ENCODE measurements at places on chromosomes 6 and 20.

DNA sequence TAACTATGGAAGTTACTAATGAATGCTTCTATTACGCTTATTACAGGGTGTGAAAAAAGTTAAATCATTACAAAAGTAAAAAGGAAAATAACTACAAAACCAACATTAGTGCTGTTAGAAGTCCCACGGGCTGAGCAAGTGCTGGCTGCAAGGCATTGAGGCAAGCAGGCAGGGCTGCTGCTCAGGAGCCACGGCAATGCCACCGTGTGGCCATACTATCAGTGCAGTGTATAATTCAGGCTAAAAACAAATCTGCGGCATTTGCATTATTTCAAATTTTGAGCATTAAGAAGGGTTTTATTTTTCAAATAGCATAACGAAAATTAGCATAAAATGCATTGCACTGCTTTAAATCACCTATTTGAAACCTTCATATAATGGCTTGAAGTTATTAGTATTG, 17.1 kb downstream of the IFNGR1 start:
- no peak for DNase-seq

- no peak for DNase-seq
Observed at GRCh38 chr6:139407718-139408222, 33.3 kb upstream of the CITED2 start.

DNA sequence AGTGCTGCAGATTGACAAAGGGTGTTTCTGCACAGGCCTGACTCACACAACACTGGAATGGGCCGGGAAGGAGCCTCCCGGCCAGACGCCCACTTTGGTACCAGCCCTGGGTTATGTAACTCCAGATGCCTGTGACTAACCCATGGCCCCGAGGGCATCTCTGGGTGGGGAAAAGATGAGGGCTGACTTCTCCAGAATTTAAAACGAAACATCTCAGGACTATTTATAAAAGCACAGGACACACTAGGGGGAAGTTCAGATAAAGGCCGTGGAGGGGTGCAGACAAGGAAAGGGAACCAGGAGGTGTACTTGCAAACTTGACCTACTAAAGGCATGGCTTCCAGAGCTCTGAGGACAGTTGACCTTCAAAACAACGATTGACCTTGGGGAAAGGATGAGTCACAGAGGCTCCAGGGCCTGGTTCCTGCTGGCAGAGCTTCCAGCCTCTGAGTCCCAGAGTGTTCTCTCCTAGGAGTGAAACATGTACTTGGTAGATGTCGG, 196.9 kb downstream of the NFATC2 start:
- no peak for DNase-seq

DNA sequence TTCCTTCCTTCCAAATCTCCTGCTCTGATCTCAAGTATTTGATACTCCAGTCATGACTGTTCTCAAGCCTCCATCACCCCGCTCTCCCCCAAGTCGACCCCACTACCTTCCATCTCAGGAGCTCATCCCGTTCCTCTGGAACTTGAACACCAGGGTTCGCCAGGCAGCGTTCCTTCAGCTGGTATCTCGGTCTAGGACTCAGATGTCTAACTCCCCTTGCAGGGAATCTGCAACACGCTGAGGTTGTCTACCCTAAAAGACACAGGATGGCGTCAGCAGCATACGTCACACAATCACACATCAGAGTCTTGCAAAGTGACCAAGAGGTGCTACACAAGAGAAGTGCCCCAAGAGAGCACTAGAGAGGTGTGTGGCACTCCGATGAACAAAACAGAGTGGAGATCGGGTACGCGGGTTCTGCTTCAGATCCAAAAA, 706 bp downstream of the ZNF184 start:
- DNase-seq, result peak; percentile 70

DNA sequence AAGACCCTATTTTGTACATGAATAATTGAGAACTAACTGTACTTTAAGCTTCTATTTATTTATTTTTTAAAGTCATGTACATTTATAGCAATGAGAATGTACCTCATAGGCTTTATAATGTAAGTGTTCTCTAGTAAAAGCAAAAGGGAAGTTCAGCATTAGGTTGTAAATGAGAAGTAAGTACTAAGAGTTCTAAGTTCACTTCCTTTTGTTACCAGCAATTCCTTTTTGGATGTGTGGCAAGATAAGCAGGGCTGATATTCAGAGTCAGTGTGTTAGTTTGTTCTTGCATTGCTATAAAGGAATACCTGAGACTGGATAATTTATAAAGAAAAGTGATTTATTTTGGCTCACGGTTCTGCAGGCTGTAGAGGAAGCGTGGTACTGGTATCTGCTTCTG, 54.0 kb upstream of the CCN2 start:
- DNase-seq, result no peak

DNA sequence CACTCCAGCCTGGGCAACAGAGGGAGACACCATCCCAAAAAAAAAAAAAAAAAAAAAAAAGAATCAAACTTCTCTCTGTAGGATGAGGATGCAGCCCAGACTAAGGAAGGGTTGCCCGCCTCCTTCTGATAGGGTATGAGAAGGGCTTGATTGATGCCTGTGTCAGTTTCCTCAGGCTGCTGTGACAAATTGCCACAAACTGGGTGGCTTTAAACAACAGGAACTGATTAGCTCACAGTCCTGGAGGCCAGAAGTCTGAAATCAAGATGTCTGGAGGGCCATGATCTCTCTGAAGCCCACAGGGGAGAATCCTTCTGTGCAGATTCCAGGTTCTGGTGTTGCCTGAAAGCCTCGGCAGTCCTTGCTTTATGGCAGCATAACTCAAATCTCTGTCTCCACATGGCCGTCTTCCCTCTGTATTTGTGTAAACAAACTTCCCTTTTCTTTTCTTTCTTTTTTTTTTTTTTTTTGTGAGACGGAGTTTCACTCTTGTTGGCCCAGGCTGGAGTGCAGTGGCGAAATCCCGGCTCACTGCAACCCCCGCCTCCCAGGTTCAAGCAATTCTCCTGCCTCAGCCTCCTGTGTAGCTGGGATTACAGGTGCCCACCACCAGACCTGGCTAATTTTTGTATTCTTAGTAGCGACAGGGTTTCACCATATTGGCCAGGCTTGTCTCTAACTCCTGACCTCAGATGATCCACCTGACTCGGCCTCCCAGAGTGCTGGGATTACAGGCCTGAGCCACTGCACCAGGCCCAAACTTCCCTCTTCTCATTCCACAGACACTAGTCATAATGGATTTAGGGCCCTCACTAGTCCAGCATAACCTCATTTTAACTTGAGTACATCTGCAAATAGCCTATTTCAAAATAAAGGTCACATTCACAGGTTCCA, 11.2 kb upstream of the CDK19 start:
- no peak for DNase-seq

GRCh38 chr6:7734707-7735383, 8.9 kb downstream of the BMP6 start:
- DNase-seq, result no peak

DNA sequence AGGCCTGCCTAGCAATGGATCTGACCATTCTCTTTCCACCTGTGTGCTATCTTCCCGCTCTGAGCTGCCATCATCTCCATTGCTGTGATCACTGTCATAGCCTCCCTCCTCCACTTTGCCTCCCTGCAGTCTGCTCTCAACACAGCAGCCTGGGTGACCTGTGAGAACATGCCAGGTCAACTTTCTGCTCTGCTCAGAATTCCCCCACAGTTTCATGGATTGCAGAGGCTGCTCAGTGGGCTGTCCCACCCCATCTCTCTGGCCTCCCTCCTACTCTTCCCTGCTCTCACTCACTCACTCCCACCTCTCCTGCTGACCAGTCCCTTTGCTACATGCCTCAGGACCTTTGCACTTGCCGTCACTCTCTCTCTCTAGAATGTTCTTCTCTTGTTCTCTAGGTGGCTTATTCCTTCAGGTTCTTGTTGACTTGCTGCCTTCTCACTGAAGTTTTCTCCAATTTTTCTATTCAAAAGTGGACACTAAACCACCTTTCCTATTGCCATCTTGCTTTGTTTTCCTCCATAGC, 159.9 kb downstream of the CD83 start:
- DNase-seq, result no peak

DNA sequence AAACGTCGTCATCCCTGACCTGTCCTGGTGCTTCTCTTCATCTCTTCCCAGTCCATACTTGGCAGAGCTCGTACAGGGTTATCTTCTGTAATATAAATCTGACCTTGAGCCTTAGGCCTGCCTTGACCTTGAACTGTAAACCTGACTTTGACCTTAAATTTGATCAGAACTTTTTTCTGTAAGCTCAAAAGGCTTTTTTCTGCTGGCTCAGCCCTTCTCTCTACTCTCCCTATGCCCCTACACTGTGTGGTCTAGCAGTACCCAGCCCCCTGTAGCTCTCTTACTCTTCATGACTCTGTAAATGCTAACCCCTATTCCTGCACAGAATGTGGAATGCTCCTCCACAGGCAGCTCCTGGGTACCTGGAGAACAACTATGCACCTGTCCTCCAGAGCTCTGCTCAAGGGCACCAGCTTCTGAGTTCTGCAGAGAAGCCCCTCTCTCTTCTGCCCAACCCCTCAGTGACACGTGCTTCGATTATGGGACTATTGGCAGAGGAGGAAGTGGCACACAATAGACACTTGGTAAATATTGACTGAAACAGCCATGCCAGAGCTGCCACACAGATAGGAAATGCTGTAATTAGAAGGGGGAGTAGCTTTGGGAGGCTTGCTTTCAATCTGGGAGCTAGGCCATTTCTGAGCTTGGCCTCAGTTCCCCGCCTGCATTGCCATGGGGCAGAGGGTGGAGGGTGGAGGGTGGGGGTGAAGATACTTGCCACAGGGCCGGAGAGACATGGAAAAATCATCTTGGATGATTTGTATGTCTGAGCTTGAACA, 15.4 kb downstream of the SNPH start:
- DNase-seq, result peak; percentile 16

- DNase-seq, result no peak
Observed at GRCh38 chr6:47239546-47239945, 70.2 kb downstream of the TNFRSF21 start.

- no peak for DNase-seq
Observed at GRCh38 chr6:151285122-151285521, 45.4 kb downstream of the AKAP12 start.

DNA sequence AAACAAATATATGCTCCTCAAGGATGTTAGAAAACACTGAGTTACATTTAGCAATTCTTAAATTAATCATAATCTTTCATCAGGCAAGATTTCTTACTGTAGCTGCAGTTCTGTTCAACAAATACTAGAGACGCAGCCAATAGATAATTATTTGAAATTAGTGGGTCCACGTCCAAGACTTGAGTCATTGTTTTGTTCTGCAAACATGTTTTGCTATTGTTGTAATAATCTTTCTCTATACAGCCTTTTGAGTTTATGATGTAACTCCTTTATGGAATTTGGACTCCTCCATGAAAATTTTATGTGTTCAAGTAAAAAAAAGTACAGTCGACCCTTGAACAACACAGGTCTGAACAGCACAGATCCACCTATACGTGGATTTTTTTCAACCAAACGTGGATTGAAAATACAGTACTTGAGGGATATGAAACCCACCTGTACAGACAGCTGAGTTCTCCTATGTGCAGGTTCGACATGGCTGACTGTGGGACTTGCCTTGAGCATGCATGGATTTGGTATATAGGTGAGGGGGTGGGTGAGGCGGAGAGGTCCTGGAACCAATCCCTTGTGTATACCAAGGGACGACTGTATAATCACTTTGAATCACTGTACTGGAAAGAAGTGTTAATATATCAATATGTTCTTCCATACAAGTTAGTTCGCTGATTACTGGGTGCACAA, 41.3 kb upstream of the SLC22A16 start:
- peak; percentile 18 for DNase-seq

- no peak for DNase-seq
Observed at GRCh38 chr6:127117979-127118297, 533 bp upstream of the RSPO3 start.

GRCh38 chr6:85405853-85406198, 44.1 kb upstream of the NT5E start:
- DNase-seq, result no peak

DNA sequence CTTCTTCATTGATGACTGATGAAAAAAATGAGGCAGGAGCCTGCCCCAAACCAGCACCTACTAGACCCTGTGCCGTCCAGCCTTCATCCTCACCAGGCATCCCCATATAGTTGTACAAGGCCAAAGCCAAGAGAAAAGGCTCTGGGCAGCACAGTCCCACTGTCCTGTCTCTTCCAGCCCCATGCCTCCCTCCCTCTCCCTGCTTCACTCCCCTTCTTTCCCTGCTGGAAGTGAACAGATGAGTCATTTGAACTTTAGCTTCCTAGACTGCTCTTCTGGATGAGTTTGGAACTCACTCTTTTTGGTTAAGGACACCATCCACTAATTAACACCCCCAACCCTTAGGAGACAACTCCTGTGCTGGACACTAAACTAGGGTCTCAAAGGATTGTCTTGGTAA, 235.2 kb downstream of the LRFN2 start:
- no peak for DNase-seq

DNA sequence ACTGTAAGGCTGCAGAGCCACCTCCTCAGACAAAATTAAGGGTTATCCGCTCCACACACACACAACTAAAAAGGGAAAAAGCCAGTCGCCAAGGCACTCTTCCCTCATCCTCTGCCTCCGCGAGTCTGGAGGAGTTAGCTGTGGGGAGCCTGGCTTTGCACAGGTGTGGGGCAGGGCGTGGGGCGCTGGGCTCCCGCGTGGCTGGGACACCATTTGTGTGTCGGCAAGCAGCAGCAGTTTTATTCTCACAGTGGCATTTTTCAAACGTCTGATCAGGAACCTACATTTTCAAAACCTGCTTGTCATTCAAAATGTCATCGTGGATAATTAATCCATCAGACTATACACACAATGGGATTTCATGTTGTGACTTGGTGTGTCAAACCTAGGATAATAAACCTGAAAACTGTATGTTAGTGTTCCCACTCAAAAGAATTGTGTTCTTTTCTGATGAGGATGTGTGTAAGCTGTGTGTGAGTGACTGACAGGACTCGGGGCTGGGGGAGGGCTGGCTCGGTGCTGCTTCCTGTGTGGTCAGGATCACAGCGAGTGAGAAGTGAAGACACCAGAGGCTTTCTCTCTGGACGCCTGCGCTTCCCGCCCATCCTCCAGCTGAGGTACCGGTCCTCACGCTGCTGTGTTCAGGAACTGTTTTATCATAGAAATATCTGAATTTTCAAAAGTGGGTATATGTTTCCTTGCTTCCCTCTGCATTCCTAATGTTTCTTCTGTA, 83.1 kb downstream of the IRF4 start:
- DNase-seq, result no peak

DNA sequence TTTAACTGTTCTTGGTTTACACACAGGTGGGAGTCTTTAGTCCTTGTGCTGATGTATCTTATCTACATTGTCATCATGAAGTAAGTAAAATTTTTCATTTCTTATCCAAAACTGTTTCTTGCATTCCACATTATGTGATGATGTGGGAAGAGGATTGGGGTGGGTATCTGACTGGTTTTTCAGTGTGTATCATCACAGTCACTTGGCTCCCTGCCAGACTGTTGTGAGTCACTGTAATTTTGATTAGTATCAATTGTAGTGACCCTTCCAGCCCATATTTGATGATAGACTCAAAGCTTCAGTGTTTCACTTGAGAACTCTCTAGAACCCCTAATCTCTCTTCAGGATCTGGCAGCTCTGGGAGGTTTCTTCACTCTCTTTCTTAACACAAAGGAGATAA, 84.5 kb upstream of the RIN2 start:
- DNase-seq, result no peak

- peak; percentile 40 for DNase-seq
Observed at GRCh38 chr20:15930311-15931305, 642.6 kb downstream of the KIF16B start.

- no peak for DNase-seq
Observed at GRCh38 chr6:39128832-39129231, 13.8 kb upstream of the SAYSD1 start.

Measured in NCI-H1105 (cell line).